ENCODE measurements at places on chromosomes 5 and 9.
A peak's percentile ranks its signal among the peaks of the same experiment; 100 is the strongest.

GRCh38 chr5:135324897-135325650, 74.0 kb downstream of the MACROH2A1 start:
- DNase-seq: no peak

DNA sequence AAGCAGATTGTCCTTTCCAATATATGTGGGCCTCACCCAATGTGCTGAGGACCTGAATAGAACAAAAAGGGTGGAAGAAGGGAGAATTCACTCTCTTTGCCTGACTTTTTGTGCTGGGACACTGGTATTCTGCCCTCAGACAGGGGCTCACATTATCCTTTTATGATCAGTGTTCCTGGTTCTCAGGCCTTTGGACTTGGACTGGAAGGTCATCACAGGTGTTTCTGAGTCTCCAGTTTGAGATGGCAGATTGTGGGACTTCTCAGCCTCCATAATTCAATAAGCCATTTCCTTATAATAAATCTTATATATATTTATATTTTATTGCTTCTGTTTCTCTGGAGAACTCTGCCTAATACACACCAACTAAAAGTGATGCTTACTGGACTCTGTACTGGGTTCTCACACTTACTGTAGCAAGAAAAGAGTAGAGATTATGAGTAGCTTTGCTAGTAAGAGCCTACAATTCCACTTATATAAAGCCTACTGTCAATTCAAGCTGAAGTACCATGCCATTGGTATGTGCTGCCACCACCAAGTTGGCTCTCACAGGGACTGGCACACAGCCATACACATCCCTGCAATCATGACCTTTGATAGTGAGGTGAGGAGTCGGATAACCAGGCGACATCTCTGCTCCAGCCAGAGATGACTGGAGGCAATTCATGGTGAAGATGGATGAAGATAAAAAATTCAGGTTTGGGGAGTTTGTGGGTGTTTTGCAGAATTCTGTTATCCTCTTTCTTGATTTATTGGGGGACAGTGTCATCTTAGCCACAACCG, 130.7 kb upstream of the NR3C1 start:
- DNase-seq: no peak

GRCh38 chr9:16001856-16002255, 449.0 kb downstream of the CCDC171 start:
- DNase-seq: no peak

DNA sequence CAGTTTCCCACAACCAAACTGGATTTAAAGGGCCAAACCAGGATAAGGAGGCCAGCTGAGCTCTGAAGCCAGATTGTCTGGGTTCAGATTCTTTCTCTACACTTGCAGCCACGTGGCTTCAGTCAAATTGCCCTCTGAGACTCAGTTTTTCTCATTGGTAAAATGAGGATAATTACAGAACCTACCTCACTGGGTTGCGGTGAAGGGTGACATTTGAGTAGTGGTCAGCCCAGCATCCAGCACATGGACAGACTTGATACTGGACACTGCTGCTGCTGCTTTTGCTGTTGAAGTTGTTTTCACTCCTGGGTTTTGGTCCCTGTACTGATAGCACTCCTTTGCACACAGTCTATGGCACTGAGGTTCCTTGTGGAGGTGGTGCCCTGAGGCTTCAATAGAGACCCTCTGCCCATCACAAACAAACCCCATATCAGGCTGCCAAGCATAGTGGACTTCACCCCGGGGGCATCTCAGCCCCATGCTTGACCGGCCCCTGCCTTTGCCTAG, 25.7 kb upstream of the CDKN2AIPNL start:
- DNase-seq: no peak

GRCh38 chr9:103669296-103669695, 424.8 kb upstream of the SMC2 start:
- no peak for DNase-seq

DNA sequence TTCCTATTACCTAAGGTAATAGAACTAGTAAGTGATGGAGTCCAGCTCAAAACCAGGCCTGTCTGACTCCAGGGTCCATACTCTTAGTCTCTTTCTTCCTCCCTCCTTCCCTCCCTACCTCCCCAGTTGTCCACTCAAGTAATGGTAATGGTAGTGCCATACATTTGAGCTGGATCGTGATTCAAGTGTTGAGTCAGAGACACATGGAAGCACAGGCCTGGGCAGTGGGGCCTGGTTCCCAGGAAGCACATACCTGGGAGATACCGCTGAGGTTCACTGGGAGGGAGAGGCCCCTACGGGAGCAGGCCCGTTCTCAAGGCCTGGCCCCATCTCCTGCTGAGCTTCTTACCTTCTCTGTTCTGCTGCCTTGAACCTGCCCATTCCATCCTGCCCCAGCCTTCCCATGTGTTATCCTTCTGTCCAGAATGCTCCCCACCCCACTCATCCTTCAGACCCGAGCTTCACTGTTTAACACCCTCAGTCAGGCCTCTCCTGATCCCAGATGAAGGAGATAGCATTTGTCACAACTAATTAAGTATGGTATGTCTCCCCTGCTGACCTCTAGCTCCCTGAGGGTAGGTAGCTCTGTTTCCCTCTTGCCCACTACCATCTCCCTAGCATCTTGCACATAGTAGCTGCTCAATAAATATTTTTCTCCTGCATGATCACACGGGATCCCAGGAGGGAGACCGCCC, 13.8 kb downstream of the URM1 start:
- no peak for DNase-seq

GRCh38 chr5:119341452-119342349, 14.1 kb upstream of the TNFAIP8 start:
- DNase-seq: no peak

DNA sequence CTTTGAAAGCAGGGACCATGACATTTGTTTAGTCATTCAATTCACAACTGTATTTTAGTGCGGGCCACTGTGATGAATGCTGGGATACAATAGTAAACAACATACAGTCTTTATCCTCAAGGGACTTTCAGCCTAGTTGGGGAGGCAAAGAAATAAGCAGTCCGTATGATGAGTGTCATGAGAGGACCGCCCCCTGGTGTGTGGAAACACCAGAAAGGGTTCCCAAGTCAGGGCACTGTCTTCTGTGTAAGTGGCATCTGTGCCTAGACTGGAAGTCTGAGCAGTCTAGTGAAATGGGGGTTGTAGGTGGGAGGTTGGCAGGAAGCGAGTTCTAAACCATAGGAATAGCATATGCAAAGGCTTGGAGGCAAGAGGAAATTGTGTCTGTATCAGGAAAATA, 6.8 kb downstream of the C9orf43 start:
- DNase-seq: no peak

DNA sequence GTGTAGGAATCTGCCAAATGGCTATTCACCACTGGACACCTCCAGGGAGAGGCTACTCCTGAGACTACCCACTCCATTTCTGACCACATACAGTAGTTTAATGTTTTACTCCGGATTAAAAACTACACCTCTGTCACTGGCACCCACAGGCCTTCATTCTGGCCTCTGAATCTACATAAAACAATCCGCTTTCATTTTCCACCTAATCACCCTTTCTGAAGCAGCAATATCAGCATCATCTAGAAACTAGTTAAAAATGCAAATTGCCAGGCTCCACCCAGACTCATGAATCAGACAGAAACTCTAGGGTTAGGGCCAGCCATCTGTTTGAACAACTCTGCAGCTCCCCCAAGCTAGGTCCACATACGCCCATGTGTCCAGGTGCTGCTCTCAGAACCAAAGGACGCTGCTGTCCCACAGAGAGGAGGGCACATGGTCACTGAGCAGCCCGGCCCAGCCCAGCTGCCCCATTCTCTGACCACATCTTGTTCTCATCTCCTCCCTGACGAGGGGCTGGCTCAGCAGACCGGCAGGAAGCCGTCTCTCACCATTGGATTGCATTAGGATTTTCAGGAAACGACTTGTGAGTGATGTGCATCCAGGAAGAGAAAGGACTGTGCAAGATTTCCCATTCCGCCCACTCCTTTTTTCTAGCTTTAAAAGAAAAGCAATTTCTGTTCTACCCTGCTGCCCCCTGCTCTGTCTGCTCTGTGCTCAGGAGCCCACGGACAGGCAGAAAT, 34.7 kb downstream of the ADAM19 start:
- no peak for DNase-seq

- DNase-seq: peak; percentile 69
Observed at GRCh38 chr9:90964101-90965020, 162.7 kb downstream of the SYK start.

- DNase-seq: no peak
Observed at GRCh38 chr9:5185220-5185840, at the start of gene INSL6. INSL6 (minus strand) TSS chr9:5185639; CDS start chr9:5185602, 37 bp downstream.

DNA sequence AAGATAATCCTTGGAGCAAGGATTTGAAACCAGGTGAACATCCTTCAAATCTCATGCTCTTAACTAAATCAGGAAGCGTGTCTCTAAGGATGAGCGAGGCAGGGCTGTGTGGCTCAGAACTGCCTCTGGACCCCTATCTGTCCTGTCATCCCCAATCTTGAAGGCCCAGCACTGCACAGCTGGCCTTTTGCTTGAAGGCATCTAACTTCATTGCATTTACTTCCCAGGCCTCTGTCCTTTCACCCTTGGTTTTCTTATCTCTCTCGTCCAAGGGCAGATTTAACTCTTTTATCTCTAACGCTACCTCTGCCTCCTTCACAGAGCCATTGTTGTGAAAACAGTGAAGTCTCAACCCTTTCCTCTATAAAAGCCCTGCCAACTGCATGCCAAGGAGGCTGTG, 83.8 kb downstream of the UGCG start:
- no peak for DNase-seq

- DNase-seq: no peak
Observed at GRCh38 chr9:29969856-29970647, 2396.8 kb upstream of the C9orf72 start.

GRCh38 chr5:157384971-157385709, 74.9 kb upstream of the NIPAL4 start:
- no peak for DNase-seq

DNA sequence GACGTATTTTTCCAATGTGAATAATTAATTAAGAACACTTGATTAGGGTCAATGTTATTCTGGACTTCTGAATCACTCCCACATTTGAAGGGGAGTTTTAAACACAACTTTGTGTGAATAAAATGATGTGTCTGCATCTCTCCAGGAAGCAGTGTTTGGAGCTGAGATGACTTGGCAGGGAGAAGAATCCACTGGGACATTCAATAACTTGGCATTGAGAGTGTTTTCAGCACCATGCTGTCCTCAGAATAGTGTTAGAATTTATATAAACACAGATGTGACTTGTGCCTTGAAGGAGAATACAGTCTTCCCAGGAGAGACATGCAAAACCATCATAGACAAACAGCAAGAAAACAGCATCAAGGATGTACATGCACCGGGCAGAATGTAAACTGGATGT, 32.7 kb upstream of the KCNMB1 start:
- no peak for DNase-seq

GRCh38 chr5:141840280-141840812, 37.9 kb downstream of the PCDH1 start:
- no peak for DNase-seq

GRCh38 chr9:98396236-98396635, 140.8 kb upstream of the TBC1D2 start:
- no peak for DNase-seq

- no peak for DNase-seq
Observed at GRCh38 chr9:113267911-113268566, 7.3 kb downstream of the CDC26 start.

DNA sequence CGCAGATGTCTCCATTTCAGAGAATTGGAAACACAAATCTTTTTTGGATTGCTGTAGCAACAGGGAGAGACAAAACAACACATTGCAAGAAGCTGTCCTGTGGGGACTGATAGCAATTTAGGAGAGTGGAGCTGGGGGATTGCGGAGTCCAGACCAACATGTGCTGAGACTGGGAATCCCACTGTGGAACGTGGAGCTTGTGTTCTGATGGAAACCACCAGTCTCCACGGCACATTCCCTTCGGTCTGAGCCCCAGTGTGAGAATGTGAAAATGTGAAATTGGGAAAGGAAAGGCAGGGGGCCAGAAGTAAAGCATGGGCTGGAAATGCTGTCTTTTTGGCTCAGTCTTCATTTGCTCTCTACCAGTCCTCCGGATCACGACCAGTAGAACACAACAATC, 348.8 kb upstream of the TNC start:
- no peak for DNase-seq

DNA sequence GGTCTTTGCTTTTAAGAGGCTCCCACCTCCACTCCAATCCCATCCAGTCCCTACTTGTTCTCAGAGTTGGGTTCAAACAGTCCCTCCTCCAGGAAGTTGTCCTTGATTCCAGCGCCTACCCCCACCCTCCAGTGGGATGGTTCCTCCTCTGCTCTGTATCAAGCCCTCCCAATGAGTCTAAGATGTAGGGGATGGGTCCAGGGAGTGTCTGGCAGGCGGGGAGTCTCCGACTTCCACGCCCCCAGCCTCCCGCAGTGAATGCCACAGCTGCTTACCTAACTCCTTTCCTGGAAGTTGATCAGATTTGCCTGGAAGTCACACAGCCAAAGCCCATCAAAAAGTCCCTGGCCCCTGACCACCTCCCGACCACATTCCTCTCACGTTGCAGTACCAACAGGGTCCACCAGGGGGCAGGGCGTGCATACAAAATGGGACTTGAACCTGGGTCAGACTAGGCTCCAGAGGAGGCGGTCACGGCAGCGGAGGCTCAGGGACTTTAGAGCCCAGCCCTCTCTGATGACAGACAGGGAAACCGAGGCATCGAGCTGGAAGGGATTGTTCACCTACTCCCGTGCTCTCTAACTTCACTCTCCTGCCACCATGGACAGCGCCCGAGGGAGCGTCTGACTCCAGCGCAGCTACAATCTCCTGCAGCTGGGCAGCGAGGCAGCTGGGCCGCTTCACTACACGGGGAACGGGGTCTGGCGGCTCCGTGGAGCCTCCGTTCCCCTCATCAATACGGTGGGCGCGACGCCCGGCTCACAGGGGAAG, 25.0 kb upstream of the TDRD7 start:
- DNase-seq: peak; percentile 24

- no peak for DNase-seq
Observed at GRCh38 chr5:170885256-170885655, 23.4 kb downstream of the RANBP17 start.

- DNase-seq: no peak
Observed at GRCh38 chr5:168951356-168951755, 349.6 kb downstream of the SLIT3 start.

- DNase-seq: no peak
Observed at GRCh38 chr5:136734628-136735027, 369.3 kb upstream of the TRPC7 start.

GRCh38 chr5:40240671-40241070, 439.0 kb upstream of the PTGER4 start:
- DNase-seq: no peak

- no peak for DNase-seq
Observed at GRCh38 chr9:69295872-69296552, 29.0 kb upstream of the ENTREP1 start.

DNA sequence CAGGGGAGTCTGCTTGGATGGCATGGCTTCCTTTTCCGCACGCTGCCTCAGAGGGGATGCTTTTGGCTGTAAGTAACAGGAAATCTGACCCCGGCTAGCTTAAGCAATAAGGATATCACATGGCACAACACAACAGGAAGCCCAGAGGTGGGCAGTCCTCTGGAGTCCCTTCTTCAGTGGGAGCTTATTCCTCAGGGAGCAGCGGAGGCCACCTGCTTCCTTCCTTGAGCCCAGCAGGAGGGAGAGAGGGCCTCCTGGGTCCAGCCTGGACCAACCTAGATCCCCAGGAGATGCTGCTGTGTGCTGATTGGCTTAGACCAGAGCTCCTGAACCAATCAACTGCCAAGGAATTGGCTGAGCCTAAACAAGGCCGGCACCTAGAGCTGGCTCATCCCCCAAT, 66.3 kb downstream of the C9orf50 start:
- DNase-seq: no peak
